ENCODE measurements at places on chromosomes 2 and 18.

- no peaks in the 10 kb centered on the region for H3K36me3 ChIP-seq
- DNase-seq, result no peak
- no peak overlapping the region for H3K27ac ChIP-seq
- H3K4me1 ChIP-seq, result no peaks in the 10 kb centered on the region
- no peak overlapping the region for H3K4me3 ChIP-seq
- no peaks in the 10 kb centered on the region for H3K27me3 ChIP-seq
Observed at GRCh38 chr2:219527076-219527394, 12.8 kb downstream of the ASIC4 start.

DNA sequence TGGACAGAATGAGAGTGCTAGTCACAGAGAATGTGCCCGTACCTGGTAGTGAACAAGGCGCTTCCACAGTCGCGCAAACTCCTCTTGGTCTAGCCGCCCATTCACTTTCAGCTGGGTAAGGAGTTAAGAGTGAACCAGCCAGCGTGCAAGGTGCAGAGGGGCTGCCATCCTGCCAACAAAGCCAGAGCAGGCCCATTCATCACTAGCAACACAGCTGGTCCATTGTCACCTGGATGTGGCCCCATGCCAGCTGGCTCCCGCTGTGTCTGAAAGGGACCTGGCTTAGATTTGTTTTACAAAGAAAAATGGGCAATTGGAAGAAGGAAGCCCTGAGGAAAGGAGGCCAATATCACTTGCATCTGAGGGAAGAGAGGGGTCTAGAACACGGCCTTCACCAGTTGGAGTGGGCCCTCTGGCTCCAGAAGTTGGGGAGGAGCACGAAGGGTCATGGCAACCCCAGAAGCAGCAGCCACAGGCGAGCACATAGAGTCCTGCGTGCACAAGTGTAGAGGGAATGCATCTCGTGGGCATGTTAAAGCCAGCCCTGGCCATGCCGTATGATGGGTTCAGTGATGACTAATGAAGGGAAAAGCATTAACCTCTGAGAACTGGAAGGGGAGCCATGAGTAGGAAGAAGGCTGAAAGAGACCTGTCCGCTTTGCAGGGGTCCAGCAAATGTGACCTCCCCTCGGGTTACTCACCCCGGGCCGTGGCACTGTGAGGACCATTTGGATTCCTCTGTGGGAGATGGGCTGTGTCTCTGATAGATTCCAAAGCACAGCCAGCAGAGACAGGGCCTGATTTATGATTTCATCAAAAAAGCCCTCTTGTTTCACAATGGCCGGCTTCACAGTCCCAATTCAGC, 70.6 kb downstream of the CAPN13 start:
- no peak overlapping the region for H3K27ac ChIP-seq
- no peak for DNase-seq
- H3K4me3 ChIP-seq, result no peak overlapping the region
- H3K4me1 ChIP-seq, result no peaks in the 10 kb centered on the region

DNA sequence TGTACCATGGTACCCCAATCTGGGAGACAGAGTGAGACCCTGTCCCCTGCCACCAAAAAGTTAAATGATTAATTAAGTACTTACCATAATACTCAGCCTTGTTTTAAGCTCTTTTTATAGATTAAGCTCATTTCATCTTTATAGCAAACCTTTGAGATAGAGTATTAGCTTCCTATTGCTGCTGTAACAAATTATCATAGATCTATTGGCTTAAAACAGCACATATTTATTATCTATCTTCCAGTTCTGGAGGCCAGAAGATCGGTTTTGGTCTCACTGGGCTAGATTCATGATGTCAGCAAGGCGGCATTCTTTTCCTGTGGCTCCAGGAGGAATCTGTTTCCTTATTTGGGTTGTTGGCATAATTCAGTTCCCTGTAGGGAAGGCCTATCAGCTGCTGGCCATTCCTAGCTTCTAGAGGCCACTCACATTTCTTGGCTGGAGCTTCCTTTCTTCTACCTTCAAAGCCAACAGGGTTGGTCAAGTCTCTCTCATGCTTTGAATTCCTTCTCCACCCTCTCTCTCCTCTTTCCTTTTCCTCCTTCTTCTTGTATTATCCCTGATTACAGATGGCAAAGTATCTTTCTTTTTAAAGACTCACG, 13.7 kb upstream of the GREB1 start:
- no peak overlapping the region for H3K27ac ChIP-seq
- H3K27me3 ChIP-seq, result peaks cover 7% of the 10 kb centered on the region
- no peaks in the 10 kb centered on the region for H3K4me1 ChIP-seq
- H3K4me3 ChIP-seq, result no peak overlapping the region

DNA sequence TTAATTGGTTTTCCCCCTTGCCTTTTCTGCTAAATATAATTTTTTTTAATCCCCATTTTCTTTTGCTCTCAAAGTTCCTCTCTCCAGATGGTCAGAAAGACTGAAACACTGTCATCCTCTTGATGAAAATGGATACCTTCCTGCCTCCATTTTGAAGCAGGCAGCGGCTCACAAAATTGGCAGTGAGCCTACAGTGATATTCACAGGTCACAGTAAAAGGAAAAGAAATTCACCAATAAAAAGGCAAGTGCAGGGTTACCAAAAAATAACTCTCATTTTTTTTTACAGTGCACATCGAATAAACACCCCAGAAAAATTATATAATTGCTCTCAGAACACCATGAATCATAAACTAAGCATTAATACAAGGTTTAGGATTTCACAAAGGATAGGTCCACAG, 307.5 kb downstream of the TCF4 start:
- H3K27ac ChIP-seq, result no peak overlapping the region
- no peak overlapping the region for H3K4me3 ChIP-seq
- H3K4me1 ChIP-seq, result no peaks in the 10 kb centered on the region
- no peaks in the 10 kb centered on the region for H3K27me3 ChIP-seq
- DNase-seq, result no peak

GRCh38 chr2:46876741-46877384, 38.7 kb downstream of the MCFD2 start:
- H3K4me3 ChIP-seq, result no peak overlapping the region
- H3K4me1 ChIP-seq, result peaks cover 63% of the 10 kb centered on the region
- DNase-seq, result peak; percentile 21

- no peak overlapping the region for H3K27ac ChIP-seq
- no peak overlapping the region for H3K4me3 ChIP-seq
- DNase-seq, result no peak
- no peaks in the 10 kb centered on the region for H3K36me3 ChIP-seq
- no peaks in the 10 kb centered on the region for H3K27me3 ChIP-seq
Observed at GRCh38 chr2:29981402-29981801, 60.0 kb upstream of the ALK start.
